ENCODE measurements at places on chromosomes 3 and 15. TPM values are rescaled to one million over a fixed set of nuclear protein-coding genes. Genes with fewer than 3 reads are reported as not detected.

GRCh38 chr15:38163658-38164057, 89.0 kb upstream of the SPRED1 start:
- no peak for DNase-seq

DNA sequence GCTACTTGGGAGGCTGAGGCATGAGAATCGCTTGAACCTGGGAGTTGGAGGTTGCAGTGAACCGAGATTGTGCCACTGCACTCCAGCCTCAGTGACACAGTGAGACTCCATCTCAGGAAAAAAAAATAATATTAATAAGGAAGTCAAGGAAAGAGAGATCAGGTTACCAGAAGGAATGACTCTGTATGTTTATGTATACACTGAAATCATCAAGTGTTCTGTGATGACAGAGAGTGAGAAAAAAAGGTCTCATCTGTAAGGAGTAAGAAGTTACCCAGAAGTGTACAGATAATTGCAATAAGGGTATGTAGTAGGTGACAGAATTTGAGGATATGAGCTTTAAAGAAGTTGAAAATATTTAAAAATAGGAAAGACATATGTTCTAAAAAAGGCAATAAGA, 4.3 kb upstream of the CCDC50 start:
- no peak for DNase-seq

GRCh38 chr3:5784690-5785089, 597.2 kb downstream of the EDEM1 start:
- DNase-seq, result no peak

GRCh38 chr3:43994657-43995546, 246.8 kb upstream of the TOPAZ1 start:
- DNase-seq, result no peak

The TM4SF1 gene
- 1,181 TPM for total RNA-seq

The HEXA gene
- 58.0 TPM for total RNA-seq

The BSN gene
- total RNA-seq, result under 0.01 TPM

Data from lung microvascular endothelial cell (primary cell).